Naive thymus-derived CD4-positive, alpha-beta T cell (primary cell): ENCODE measurements at places on chromosomes 3 and 15. TPM values are rescaled to one million over a fixed set of nuclear protein-coding genes. Genes with fewer than 3 reads are reported as not detected.

CYP11A1 gene
- total RNA-seq, result 0.58 TPM

GP9 gene
- total RNA-seq, result 2.5 TPM

HYAL2 gene
- 5.3 and 5.4 TPM in 2 replicates for total RNA-seq

SERPINI1 gene
- 4.1 TPM for total RNA-seq

RBMS3 gene
- total RNA-seq, result 4.4 and 4.9 TPM in 2 replicates

FAH gene
- 4.8 TPM for total RNA-seq

HYAL3 gene
- total RNA-seq, result 10.7 and 12.6 TPM in 2 replicates

PRR20G gene
- not detected for total RNA-seq

GATA2 gene
- total RNA-seq, result 14.0 TPM

UBAP1L gene
- total RNA-seq, result 13.5 TPM

MST1R gene
- 1.2 TPM for total RNA-seq

SUSD5 gene
- total RNA-seq, result not detected

MIX23 gene
- total RNA-seq, result 14.7 TPM

DNA sequence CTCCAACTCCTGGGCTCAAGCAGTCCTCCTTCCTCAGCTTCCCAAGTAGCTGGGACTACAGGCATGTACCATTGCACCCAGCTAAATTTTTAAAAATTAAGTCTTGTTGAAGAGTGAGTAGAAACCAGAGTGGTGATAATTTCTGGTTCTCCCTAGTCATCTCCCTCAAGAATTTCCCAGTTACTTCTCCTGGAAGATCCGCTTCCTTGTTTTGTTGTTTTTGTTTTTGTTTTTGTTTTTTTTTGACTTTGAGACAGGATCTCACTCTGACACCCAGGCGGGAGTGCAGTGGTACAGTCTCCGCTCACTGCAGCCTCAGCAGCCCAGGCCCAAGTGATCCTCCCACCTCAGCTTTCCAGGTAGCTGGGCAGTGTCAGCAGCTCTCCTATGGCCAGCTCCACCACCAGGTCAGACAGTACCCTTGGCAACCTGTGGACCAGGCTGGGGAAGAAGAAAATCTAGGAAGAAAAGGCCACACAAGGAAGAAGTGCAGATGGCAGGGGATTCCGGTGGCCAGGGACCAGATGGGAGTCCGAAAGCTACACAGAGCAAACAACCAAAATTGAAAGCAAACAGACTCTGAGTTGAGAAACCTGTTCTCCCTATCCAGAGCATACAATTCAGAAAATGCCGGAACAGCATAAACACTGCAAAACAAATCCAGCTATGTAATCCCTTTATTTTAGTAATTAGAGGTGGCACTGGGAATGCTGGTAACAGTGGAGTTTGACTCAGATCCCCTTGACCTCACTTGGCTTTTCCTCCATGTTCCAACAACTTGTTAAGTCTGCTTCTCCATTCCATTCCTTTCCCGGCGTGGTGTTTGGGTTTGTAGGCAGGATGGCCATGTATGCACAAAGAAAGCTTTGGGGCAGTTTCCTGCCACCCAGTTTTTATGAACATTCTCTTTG is 266.6 kb upstream of the CTDSPL start:
- DNase-seq, result no peak

DNA sequence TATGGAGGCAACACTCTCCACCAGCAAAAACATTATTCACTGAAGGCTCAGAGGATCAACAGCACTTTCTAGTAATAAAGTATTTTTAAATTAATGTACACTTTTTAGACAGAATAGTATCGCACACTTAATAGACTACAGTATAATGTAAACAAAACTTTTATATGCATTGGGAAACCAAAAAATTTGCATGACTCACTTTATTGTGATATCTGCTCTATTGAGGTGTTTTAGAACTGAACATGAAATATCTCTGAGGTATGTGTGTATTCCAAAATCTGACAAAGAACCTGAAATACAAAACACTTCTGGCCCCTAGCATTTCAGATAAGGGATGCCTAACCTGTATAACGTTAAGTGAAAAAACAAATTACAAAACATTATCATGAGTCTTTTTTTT is 99.7 kb downstream of the PRICKLE2 start:
- DNase-seq, result no peak

GRCh38 chr3:170614214-170614966 is 28.5 kb upstream of the SLC7A14 start:
- no peak for DNase-seq

DNA sequence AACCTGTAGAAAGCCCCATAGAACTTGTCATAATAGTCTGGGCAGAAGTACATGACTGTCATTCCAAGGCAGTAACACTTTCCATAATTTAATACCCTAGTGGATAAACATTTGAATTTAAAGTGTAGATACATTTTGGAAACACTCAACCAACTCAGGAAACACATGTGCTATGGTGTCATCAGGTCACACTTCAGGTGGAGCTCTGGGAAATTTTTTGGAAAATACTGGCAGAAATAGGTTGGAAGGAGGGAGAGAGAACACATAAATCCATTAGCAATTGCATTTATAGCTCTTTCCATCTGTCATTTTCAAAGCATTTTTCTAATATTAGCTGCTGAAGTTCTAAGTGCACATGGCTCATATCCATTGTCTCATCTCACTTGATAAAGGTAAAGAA is 135.7 kb downstream of the MEIS2 start:
- DNase-seq, result no peak

- DNase-seq, result no peak
These were observed 21.8 kb downstream of the PCOLCE2 start for GRCh38 chr3:142866841-142867631.

GRCh38 chr3:31502803-31503221 is 29.9 kb upstream of the STT3B start:
- DNase-seq, result no peak

GRCh38 chr3:46186471-46187340 is 21.4 kb downstream of the CCR1 start:
- no peak for DNase-seq

DNA sequence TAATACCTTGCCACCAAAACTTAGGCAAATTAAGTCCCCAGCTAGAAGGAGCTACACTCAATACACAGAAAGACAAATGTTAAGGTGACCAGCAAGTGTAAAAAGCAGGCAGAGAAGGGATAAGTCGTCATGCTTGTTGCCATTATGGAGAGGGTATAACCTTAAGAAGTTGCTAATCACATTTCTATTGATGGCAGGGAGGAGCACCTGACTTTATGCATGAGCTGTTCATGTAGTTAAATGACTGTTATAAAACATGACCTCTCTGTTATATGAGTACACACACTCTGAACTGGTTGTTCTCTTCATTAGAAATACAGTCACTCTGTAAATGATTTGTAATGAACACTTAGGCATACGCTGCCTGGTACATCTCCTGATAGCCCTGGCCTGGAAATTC is 6.6 kb upstream of the CCNL1 start:
- no peak for DNase-seq

- no peak for DNase-seq
These were observed 93.5 kb downstream of the WDR72 start for GRCh38 chr15:53665930-53666329.

GRCh38 chr3:127954640-127955039 is 39.6 kb downstream of the KBTBD12 start:
- DNase-seq, result no peak
